Stimulated activated CD8-positive, alpha-beta memory T cell treated with anti-CD3 and anti-CD28 coated beads, Interleukin-7, amount 100 ng/mL, for 1 hour (primary cell): ENCODE measurements at places on chromosomes 7 and 10.

DNA sequence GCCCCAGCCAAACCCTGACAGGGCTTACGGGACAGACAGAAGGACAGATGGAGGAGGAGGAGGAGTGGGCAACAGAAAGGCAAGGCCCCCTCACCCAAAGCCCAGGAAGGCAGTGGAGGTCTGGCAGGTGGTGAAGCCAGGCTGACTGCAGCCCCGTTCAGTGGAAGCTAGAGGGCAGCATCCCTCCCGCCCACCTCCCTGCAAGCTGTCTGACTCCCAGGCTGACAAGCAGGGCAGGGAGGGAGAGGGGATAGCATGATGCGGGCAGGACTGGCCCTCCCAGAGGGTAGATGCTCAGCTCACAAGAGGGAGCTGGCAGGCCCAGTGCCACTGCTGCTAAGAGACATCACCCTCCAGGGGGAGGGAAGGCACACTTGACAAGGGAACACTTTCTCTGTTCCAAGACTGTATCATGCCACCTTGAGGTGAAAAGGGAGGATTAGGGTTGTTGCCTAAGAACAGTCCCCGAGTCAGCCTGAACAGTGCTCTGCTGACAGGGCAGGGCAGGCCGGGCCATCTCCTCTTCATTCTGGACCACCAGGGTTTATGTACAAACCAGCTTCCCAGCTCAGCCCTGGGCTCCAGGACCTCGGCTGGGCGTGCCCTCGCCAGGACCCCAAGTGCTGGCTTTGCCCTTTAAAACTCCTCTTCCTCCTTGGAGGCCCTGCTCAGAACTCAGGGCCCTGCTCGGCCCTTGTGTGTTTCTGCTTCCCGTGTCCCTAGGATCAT, 61.8 kb downstream of the RASGEF1A start:
- DNase-seq, result no peak

DNA sequence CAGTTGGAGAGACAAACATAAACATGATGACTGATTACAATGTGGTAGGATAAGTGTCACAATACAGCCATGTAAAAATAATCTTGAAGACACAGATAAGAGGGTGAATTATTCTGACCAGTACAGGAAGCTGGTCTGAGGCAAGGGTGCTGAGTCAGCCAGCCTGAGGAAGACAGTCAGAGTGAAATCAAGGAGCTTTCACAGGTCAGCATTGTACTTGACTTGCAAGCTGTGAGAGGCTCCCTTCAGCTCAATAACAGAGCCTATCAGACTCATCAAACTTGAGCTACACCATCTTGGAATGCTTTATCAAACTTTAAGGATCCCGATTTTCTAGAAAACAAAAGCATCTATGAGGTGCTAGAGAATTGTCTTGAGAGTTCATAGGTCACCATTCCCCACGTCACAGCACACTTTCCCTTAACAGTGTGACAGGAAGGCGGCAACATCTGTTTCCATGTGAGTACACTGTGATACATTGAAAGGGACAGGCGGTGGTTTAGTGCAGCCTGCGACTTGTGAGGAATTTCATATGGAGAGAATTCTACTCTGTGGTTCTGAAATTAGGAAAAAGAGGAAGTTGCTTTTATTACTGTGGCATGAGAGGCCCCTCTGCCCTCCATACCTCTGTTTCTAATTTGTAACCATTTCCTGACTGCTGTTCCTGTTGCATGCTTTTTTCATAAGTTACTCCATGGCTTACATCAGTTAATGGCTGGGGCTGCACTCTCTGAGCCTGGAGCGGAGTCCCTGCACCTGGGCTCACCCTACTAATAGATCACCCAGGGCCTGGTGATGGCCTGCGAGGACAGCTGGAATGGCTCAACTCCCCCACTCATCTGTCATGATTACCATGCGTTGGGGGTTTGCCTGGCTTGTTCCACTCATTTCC, 417.1 kb downstream of the SUGCT start:
- DNase-seq, result no peak

- DNase-seq, result no peak
These were observed 112.3 kb downstream of the CACNA2D1 start for GRCh38 chr7:82331234-82331633.

DNA sequence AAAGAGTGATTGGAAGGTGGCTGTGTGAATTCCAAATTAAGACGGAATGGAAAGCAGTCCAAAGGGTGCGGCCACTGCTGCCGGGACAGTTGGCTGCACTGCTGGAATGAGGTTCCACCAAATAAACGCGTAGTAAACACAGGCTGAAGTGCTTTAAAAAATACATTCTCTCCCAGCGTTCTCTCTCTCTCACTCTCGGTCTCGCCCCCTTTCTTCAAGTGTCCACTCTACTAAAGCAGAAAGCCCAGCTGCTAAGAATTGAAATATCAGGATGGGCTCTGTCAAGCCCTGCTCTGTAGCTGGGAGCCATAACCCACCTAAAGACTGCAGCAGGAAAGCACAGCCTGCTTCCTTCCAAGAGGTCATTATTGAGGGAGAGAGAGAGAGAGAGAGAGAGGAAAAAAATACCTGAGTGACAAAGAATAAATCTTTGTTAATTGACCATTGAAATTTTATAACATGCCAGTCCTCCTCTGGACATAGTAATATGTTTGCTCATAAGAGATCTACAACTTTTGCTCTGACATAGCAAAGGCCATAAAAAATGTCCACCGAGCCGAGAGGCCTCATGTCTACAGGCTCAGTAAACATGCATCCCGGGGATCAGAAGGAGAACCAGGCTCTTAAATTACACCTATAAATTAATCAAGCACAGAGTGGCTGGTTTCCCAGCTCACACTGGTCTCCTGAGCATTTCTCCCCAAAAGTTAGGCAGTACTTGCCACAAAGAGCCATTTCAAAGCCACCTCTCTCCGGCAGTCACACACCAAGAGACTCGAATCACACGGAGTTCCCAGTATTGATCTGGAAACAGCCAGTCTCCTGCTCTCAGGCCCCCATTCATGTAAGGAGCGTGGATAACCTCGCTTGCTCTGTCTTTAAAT, 72.8 kb downstream of the FGFR2 start:
- DNase-seq, result no peak

DNA sequence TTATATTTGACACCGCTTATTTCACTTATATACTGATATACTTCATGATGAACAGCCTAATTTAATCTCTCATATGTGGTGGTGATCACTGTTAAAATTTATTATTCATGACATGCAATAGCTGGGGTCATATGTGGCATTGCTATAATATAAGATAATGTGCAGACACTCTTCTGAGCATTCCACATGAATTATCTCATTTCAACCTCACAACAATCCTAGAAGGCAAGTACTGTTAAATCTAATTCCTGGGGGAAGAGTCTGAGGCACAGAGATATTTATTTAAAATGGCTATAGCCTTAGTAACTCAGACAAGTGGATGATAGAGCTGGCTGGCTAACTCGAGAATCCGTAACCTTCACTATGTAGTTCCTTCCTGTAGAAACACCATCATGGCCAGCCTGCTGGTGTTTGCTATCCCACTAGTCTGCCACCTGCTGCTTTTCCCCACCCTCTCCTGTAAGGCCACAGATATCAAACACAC, 46.6 kb upstream of the A1CF start:
- no peak for DNase-seq

GRCh38 chr7:106480161-106480579, 180.8 kb downstream of the CCDC71L start:
- DNase-seq, result no peak

- DNase-seq, result no peak
These were observed 988.6 kb downstream of the SORCS1 start for GRCh38 chr10:106175760-106176377.

GRCh38 chr7:129163875-129164544, 19.5 kb downstream of the TSPAN33 start:
- no peak for DNase-seq

DNA sequence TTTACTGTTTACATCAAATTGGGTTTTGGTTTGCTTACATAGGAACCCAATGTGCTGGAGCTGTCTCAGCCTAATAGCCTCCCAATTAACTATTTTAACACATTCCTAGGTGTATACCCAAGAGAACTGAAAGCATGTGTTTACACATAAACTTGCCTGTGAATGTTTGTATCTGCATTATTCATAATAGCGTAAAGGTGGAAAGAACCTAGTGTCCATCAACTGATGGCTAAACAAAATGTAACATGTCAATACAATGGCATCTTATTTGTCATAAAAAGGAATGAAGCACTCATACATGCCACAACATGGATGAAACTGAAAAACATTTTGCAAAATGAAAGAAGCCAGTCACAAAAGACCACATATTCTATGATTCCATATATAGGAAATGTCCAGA, 160.6 kb upstream of the EEPD1 start:
- DNase-seq, result no peak

DNA sequence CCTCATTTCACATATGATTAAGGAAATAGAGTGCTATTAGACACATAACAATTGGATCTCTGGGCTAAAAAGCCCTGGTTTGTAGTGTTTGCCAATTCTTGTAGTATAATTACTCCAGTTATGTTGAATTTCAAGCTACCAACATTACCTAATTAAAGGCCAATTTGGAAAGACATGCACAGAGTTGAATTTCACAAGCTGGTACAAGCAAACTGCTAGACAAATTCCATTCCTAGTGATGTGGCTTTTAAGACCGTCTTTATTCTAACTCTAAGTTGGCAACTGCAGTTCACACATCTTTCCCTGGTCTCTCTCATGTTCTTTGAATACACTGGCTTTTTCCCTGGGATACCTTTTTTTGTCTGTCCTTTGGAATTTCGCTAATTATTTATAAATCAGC, 384.1 kb upstream of the CNTNAP2 start:
- no peak for DNase-seq

DNA sequence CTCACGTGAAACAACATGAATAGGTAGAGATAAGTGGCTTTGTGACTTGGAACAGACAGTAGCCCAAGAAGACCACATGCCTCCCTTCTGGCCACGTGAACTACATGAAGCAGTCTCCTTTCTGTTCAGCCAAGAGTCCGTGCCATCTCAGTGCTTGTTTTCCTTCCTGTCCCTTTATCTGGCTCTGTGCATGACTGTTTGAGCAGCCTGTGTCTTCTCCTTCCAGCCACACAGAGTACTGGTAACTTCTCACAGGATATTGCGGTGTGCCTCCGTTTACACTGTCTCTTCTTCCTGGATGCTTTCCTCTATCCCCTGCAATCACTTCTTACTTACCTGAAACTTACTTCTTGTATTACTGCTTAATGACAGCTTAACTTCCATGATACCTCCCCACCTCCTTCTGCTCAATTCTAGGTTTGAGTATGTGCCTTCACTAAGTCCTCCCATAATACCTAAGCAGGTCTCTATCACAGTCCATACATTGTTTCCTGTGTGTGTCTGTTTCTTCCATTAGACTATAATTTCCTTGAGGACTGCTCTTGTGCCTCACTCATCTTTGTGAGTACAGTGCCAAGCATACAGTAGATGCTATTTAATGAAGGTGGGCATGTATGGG, 748.7 kb downstream of the AUTS2 start:
- no peak for DNase-seq

DNA sequence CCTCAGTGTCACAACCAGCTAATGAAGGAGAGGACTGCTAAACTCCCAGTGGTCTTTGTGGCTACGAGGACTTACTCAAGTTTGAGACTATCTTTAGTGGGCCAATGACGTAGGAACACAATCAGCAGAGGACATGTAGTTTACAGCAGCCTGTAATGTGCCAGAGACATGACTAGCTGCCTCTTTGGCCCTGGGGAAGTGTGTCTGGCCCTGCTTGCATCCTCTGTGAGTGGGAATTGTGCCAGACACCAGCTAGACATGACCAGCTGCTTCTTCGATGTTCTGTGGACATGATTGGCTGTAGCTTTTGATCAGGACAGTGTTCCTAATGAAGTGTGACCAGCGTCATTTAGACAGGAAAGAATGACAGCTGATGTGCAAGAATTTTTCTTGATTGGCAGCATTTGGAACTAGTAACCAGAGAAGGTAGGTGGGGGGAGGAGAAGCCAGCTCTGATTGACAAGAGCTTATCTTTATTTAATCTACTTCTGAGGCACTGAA, 141.7 kb downstream of the AUTS2 start:
- no peak for DNase-seq
